ENCODE measurements at places on chromosomes 6 and 20.

DNA sequence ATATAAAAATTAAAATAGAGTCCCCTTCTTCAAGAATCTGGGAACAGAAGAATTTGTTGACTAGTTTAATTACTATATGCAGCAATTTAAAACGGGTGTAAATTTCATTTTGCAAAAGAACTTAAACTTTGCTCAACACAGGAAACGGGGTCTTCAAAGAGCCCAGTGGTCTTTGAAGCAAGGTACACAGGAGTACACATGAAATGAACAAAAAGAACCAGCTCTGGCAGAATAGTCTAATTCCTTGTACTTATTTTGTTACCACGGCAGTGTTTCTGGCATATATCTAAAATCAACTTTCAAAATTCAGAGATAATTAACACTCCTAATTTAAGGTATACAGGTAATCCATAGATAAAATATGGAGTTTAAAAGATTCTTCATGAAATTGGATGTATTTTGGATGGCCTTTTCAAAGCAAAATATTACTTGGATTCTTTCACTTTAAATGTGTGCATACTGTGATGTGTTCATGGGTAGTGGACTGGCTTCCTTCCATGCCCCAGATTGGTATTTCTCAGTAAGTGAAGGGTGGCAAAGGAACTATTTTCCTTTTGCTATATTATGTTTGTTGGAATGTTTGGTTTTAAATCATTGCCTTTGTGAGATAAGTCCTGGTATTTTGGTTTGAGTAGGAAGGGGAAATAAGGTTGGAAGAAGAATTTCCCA, 96.8 kb upstream of the THEMIS start:
- DNase-seq: no peak

DNA sequence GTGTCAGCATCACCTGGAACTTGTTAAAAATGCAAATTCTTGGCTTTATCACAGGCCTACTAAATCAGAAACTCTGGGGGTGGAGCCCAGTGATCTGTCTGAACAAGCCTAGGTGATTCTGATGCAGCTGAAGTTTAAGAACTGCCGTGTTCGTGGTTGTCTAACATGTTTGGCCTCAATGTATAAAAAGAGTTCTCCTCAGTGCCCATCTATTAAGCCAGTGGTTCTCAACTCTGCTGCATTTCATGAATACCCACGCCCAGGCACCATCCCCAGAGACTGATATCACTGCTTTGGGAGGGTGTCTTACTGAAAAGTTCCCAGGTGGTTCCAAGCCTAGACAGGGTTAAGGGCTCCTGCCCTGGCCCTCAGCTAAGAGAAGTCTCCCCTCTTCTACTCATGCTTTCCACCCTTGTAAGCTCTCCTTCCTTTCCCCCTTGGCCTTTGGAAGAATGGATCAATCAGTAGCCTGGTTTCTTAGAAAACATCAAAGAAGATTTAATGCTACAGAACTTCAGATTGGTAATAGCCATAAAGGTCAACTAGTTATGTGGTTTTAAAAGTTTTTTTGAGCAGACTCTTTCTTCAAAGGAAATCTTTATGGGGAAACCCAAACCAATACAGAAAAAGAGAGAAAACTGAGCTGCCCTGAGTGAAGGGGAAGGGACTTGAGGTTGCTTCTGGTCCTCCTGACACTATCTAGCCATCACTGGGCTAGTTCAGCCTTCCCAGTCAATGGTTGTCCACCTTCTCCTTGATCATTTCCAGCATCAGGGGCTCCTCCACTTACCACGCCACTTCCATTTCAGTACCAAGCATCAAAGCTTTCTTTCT, 38.9 kb upstream of the TNFAIP3 start:
- peak; percentile 82 for DNase-seq

DNA sequence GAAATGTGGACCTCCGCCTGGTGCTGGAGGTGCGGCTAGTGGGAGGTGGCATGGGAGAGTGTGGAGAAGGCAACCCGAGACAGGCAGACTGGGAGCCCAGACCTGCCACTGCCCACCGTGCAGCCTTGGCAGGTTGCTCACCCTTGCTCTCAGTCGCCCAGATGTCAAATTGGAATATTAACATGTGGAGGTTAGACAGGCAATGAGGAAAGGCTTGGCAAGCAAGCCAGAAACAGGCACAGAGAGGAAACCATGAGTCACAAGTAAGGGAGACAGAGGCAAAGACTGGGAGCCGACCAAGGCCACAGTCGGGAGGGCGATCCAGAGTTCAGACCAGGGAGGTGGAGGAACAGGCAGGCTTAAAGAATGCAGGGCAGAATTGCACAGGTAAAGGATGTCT, 178.2 kb downstream of the FOXC1 start:
- no peak for DNase-seq

- no peak for DNase-seq
Measured at GRCh38 chr6:148716811-148717210, 30.0 kb upstream of the UST start.

- DNase-seq: no peak
Measured at GRCh38 chr6:100300221-100300736, 164.4 kb downstream of the SIM1 start.

GRCh38 chr20:40728470-40728869, 39.4 kb upstream of the MAFB start:
- no peak for DNase-seq

DNA sequence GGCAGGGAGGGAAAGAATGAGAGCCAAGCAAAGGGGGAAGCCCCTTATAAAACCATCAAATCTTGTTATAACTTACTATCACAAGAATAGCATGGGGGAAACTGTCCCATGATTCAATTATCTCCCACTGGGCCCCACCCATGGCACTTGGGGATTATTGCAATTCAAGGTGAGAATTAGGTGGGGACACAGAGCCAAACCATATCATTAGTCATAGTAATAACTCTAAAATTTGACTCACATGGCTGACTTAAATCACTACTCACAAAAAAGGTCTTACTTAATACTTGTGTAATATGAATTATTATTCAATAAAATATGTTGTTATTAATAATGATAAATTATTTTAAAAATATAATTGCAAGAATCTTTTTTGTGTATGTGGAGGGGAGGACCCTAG, 178.1 kb upstream of the TCF21 start:
- peak; percentile 1 for DNase-seq

- no peak for DNase-seq
Measured at GRCh38 chr6:105038259-105038658, 81.4 kb downstream of the LIN28B start.

GRCh38 chr6:142887517-142887916, 57.5 kb downstream of the HIVEP2 start:
- DNase-seq: no peak

DNA sequence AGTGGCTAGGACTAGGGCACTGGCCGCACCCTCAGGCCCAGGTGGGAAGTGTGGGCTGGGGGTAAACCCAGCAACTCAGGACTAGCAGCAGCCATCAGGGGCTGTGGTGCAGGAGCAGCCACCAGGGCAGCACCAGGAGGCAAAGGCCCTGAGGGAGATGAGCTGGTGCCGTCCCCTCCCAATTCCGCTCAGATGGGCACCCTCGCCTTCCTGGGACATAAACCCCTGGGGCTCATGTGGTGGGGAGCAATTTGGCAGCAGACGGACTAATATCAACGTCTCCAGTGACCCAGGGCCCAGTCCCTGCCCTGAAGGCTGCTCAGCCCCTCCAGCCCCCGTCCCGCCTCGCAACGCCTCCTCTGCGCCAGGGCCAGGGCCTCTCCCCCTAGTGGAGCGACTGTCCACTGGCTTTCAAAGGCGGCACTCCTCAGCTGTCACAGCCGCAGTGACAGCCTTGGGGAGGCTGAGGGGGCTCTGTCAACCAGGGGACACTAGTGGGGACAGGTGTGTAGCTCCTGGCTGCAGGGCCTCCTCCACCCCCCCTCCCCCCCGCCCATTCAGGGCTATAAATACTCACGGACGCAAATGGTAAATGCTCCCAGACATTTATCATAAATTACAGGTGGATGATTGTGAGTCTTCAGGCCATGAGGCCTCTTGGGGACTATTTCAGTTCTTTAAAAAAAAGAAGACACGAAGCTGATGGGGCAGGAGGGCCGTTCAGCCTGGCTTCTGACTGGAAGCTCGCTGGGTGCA, 349.9 kb downstream of the ZFAND3 start:
- no peak for DNase-seq

DNA sequence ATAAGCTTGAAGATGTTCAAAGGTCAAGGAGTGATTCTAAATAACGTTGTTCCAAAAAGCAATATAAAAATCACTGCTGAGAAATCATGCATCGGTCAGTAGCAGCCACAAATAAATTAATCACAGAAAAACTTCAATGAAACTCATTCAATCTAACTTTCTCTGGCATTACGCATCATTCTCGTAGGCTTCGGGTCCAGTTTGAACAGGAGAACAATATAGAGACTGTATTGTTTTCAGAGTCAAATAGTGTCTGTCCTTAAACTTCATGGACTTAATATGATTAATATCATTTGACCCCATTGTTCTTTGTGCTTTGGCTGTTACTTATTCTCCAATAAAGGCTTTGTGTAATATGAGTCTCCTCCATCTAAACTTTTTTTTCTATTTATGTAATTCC, 200.4 kb downstream of the C6orf118 start:
- DNase-seq: no peak

GRCh38 chr20:11108102-11108810, 434.5 kb upstream of the JAG1 start:
- DNase-seq: no peak

DNA sequence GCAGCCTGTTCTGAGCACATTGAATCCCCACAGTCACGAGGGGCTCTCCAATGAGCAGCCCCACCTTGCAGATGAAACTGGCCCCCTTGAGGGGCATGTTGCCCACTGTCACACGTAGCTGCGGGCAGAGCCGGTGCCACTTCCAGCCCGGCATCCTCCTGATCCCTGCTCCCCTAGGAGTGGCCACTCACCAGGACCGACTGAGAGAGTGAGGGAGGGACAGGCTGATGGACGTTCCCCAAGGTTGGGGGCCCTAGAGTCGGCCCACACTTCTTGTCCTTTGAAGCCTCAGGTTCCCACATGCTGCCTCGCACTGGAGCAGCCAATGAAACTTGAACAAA, 10.5 kb downstream of the ENTPD6 start:
- no peak for DNase-seq

- no peak for DNase-seq
Measured at GRCh38 chr6:43170417-43170930, 595 bp upstream of the SRF start.

- no peak for DNase-seq
Measured at GRCh38 chr6:109877028-109878004, 100.8 kb upstream of the GPR6 start.

DNA sequence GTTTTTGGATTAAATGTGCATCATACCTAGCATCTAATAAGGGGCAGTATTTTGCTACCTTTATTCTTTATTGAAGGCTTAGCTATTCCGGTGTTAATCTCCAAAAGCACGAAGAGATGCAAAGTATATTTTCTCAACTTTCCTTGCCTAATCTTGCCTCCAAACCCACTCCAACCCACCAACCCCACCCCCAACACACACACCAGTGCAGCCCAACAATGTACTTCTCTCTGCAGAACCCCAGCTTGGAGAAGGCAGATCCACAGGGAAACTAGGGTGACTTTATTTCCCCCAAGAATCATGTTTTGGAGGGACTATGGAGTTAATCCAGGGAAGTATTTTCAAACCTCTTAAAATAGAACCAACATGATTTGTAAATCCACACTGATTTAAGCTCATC, 73.6 kb downstream of the ZMYND8 start:
- DNase-seq: no peak

DNA sequence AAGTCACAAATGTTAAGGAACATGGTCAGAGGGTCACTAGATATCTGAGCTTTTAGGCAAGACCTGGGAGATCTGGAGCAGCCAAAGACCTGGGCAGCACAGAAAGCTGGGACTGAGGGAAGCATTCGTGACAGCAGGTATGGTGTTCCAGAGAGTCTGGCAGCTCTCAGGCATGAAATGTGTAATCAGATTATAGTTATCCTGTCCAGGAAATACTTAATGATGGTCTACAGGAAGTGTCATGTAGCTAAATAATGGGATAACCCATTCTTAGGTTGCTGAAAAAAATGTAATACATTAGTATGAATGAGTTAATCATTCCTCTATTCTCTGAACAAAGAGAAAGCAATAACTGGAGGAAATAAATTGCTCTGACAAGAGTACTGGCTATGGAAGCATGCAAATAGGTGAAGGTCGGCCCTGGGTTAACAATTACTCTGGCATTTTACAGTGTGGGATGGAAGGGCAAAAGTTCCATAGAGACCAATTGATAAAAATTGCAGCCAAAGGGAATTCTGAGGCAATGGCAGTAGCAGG, 740.5 kb downstream of the CBLN4 start:
- no peak for DNase-seq

GRCh38 chr6:38100380-38100779, 280.9 kb downstream of the ZFAND3 start:
- DNase-seq: peak; percentile 33

DNA sequence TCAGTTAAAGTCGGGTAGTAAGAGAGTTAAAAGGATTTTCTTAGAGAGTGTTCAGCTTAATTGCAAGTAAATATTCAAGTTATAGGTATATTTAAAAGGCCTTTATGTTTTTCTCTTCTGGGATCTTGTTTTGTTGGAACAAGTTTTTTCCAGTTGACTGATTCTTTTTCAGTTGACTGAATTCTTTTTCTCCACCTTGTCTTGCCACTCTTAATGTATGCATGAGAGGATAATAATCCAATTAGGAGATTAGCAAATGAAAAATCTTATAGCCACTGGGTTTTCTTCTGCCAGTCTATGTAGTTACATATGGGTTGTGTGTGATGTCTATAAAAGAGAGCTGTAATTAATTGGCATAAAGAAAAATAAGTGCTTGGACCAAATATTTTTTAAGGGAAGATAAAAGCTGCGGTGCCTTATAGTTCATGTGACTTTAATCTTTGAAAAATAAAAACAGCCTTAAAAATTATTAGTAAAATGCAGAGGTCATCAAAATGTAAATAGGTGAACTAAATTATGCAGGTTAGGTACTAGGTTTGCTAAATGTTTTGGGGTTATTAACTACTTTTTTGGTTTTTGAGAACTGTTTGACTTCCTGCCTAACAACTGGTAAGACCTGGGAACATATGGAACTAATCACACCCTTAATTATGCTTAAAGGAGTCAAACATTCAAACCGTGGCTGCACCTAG, 367.2 kb downstream of the HTR1B start:
- DNase-seq: no peak

- peak; percentile 45 for DNase-seq
Measured at GRCh38 chr6:36028088-36028876, 674 bp downstream of the MAPK14 start.

DNA sequence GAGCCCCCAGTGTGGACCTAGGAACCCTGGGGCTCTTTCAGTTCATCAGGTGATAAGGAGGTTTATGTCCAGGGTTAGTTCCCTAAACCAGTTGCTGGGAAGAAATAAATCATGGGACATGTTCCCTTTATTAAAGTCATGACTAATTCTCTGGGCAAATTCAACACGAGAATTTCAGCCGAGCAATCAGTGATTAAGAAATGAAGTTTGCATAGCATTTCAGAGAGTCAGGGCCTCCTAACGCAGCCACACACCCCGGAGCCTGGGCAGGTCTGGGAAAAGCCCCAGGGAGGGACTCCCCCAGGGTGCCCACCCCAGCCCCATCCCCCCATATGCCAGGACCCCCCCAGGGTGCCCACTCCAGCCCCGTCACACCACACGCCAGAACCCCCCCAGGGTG, 20.1 kb downstream of the SLCO4A1 start:
- DNase-seq: no peak

Data from activated CD4-positive, alpha-beta T cell treated with anti-CD3 and anti-CD28 coated beads, Interleukin-10, Interleukin-2, amounts not matched to agents 100 ng/mL and 50 ng/mL, durations not matched to agents 16 hours and 8 hours (primary cell).